Activated T-helper 1 cell treated with anti-CD3 and anti-CD28 coated beads, Interleukin-2, amount 50 U/mL, for 16 hours (primary cell): ENCODE measurements at places on chromosomes 3 and 15.
A peak's percentile ranks its signal among the peaks of the same experiment; 100 is the strongest.

GRCh38 chr15:93141371-93141794, 52.4 kb upstream of the RGMA start:
- DNase-seq, result no peak

DNA sequence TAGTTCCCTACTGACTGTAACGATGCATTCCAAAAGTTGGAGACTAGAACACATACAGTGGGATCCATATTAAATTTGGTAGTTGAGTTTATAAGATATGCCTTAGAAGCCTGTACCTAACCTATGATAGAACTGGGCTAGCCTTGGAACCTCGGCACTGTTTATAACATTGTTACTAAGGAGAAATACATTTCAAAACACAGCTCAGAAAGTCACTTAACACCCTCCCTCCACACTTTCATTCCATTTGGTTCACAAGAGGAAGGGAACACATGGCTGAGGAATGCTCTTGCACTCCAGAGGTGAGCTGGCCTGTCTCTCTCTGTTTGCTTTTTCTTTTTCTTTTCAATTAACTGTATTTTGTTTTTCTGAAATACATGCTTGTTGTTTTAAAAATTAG, 48.7 kb upstream of the TSC22D2 start:
- DNase-seq, result no peak

DNA sequence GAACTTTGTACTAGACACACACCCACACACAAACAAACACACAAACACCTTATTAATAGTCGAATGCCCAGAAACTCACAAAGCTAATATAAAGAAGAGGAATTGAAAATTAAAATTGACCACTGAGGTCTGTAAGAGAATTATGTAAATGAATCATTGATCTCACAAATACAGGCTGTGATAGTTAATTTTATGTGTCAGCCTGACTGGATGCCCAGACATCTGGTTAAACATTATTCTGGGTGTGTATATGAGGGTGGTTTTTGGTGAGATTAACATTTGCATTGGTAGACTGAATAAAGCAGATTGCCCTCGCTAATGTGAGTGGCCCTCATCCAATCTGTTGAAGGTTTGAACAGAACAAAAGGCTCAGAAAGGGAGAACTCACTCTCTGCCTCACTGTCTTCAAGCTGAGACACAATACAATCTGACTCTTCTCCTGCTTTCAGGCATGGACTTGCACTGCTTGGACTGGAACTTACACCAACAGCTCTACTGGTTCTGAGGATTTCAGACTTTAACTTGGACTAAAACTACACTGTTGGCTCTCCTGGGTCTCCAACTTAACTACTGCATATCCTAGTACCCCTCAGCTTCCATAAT, 199.4 kb upstream of the TTC14 start:
- no peak for DNase-seq

DNA sequence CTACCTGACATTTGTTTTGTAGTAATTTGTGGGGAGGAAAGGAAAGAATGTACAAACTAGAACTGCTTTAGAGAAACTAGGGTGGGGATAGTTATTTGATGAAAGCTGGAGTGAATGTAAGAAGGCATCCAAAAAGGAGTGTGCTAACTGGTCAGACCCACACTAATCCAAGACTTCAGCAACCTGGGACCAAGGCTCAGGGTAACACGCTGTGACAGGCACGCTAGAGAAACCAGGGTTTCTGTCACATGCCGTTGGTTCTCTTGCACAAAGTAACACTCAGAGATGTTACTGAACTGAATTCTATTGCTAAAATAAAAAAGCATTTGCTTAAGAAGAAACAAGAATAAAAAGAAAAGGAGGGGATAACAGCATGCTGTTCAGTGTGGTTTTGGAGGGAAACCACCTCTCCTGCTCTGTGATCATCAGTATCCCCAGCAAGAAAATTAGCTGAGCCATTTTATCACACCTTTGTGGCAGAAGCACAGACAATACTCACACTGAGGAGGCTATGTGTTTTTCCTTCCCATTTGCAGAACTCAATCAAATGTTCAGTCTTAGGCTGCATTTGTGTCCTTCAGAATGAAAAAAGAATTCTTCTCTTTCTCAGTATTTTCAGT, 2.8 kb upstream of the CCDC80 start:
- DNase-seq, result no peak

- no peak for DNase-seq
Measured at GRCh38 chr15:33200444-33200843, 5.9 kb upstream of the FMN1 start.

DNA sequence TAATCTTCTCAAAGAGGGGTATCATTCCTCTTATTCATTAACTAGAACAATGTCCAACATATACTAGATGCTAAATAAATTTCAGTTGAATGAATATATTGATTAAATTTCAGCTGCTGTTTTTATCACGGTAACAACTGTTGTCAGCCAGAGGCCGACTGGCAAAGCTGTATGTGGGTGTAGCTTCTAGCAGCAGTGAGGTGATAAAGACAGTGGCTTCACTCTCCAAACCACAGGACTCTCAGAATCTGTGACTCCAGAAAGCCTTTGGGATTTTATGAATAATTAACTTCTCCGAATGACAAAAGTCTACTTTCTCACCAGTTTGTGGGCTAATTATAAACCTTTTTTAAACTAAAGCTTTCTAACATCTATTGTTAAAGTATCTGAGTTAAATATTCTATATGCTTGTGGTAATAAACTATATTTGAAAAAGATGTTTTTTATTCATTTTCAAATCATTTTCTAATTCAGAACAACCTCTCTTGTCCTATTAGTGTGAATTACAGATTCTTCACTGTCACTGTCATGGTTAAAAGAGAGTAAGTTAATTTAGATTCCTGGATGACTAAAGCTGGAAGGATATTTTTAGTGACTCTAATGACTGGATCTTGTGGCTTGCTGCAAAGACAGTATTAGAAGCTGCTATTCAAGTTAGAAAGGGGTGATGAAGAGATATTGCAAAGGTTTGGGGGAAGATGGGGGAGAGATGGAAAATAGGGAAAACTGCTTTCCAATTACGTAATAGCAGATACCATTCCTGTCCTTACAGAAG, 796.4 kb upstream of the ARPP21 start:
- no peak for DNase-seq

DNA sequence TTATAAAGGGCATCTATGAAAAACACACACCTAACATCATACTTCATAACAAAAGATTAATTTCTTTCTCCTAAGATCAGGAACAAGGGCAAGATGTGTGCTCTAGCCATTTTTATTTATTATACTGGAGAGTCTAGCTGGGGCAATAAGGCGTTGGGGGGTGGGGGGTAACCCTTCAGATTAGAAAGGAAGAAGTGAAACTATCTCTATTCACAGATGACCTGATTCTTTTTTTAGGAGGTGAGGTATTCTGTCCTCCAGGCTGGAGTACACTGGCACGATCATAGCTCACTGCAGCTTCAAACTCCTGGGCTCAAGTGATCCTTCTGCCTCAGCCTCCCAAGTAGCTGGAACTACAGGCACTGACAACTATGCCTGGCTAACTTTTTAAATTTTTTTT, 89.5 kb upstream of the MANF start:
- no peak for DNase-seq

- no peak for DNase-seq
Measured at GRCh38 chr3:18669374-18669773, 244.2 kb upstream of the SATB1 start.

DNA sequence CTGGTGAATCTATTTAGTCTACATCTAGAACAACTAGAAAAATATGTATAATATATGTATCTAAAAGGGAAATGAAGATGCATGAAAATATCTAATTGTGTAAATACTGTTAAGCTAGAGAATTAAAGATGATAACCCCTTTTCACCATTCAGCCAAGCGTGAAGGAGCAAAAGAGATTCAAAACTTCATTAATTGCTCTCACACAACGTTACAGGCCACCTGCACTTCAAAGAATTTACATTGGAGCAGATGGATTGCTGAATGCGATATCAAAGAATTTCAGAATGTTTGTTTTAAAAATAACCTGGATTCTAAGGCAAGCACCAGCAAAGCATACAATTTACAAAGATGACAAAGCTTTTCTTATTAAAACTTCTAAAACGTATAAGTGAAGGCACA, 243.2 kb downstream of the ROBO2 start:
- DNase-seq, result no peak

DNA sequence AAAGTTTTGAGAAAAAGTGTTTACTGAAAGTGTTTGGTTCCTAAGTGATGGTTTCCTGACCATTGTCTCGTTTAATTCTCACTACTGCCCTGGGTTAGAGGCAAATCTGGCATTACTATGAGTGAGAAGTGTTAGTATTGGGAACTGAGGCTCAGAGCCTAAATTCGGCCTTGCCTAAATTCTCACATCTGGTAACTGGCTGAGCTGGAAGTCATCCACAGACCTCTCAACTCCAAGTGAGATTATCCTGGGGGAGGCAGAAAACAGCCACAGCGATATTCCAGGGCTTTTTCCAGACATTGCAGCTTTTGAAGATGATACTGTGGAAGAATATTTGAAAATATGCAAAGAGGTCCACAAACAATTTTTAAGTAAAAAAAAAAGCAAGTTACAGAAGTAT, 85.1 kb upstream of the TRA2B start:
- DNase-seq, result no peak

- DNase-seq, result no peak
Measured at GRCh38 chr3:37861620-37862041, at the start of gene CTDSPL. CTDSPL (plus strand) TSS chr3:37861880; CDS start chr3:37862200, 320 bp downstream.

DNA sequence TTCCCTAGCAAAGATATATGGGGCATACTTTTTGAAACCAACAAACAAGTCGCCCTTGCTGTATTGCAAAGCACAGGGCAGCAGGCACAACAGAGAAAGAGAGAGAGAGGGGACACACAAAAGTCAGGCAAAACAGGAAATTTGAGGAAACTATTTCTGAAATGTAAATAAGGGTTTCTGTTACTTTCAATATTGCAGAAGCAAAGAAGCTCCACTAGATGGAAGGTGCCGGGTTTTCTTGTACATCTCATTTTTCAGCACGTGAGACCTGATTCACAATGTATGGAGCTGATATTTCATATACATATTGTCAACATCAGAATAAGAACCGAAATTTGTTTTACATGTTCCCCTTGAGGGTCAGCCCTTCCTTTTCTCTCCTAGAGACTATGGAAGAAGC, 127.4 kb downstream of the FOXP1 start:
- no peak for DNase-seq

DNA sequence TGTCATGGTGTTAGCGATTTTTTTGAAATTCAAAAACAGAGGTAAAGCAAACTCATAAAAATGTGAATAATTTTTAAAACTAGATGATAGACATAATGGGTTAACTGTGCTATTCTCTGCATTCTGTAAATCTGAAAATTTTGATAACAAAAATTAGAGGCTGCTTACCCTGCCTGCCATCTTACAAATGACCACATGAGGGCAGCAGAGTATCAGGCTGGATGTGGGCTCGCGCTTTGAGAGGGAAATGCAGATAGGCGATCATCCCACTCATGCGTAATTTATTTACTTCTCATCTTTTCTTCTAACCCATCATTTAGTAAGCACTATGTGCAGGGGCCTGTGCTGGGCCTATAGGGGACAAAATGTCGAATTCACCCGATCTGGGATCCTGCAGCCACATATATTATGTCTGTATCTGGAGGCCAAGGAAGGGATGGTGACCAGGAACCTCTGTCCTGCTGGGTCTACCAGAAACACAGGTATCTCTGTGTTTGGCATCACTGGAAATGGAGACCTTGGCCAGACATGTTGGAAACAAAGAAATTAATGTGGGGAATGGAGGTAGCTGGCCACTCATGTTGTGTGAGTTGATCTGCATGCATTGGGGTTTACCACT, 7.8 kb upstream of the RAD18 start:
- DNase-seq, result peak; percentile 59

DNA sequence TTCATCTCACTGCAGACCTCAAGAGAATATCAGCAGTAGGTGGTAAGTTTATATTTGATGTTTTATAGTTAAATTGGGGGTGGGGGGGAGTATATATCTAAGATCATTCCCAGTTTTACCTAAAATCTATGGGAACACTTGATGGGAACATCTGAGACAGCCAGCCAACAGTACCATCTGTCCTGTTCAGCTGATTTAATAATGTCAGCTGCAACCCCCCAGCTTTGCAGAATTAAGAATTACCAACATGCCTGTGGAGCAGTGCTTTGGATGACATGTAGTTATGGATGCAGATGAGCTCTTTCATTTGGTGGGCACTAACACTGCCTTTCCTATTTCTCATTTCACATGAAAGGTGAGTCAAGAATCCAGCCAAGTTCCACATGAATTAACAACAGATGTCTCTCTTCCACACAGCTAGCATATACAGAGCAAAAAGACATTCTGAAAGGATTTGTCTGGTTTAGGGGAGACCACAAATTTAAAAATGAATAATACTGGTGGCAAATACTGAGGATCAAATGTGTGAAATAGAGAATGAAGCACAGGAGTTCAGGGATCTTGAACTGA, 76.2 kb downstream of the SETD5 start:
- DNase-seq, result no peak

DNA sequence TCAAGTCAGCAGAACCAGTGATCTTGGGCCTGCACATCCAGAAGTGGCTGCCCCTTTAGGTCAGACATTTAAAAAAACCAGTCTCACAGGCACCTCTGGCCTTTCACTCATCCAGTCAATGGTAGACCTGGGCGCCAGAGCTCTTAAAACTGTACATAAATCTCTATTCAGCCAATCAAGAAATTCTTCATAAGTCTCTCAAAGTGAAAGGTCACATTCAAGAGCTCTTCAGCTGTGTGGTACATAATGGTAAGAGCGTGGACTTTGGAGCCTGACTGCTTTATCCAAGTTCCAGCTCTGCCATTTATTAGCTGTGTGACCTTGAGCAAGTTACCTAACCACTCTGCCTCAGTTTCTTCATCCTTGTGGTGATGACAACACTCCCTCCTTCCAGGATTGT, 22.3 kb upstream of the MORF4L1 start:
- no peak for DNase-seq

- DNase-seq, result no peak
Measured at GRCh38 chr3:126945171-126945721, 37.7 kb upstream of the PLXNA1 start.

DNA sequence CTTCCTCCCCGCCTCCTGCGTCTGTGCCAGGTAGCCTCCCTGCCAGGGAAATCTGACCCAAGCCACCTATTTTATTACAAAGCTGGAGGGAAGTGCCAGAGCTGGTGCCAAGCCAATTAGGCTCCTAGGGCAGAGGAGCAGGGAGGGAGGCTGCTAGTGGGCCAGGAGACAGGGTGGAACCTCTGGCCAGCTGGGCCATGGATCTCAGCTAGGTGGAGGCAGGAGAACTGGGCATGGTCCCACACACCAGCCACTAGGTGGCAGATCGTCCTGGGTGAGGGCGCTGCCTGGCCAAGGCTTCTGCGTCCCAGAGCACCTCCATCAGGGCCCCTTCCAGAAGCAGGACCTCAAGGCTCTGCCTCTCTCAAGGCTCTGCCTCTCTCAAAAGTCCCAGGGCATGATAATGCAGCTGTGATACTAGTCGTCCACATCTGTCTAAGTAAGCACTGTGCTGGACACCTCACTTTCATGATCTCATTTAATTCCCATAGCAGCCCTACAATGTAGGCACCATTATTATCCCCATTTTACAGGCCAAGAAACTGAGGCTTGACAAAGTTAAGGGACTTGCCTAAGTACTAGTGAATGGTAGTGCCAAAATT, 4.5 kb upstream of the RFT1 start:
- no peak for DNase-seq

GRCh38 chr15:28018291-28019044, 80.6 kb downstream of the OCA2 start:
- DNase-seq, result no peak
